ENCODE measurements at places on chromosomes 7 and 10. TPM values are rescaled to one million over a fixed set of nuclear protein-coding genes. Genes with fewer than 3 reads are reported as not detected.

DNA sequence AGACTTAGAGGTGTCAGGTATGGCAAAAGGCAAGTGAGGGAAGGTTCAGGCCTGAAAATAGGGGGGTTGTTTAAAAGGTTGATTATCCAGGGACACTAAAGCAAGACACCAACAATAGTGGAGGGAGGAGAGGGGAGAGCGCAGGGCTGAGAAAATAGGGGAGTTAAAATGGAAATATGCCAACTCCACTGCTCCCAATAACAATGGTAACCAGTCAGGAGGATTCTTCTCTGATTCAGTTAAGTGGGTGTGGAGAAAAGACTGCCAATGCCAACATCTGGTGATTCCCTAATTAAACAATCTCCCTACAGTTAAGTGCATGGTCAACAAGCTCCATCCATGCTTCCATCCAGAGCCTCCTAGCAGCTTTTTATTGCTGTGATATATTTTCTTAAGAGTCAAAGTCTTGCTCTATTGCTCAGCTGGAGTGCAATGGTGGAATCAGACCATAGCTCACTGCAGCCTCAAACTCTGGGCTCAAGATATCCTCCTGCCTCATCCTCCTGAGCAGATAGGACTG, 183.3 kb downstream of the JAZF1 start:
- DNase-seq: no peak

DNA sequence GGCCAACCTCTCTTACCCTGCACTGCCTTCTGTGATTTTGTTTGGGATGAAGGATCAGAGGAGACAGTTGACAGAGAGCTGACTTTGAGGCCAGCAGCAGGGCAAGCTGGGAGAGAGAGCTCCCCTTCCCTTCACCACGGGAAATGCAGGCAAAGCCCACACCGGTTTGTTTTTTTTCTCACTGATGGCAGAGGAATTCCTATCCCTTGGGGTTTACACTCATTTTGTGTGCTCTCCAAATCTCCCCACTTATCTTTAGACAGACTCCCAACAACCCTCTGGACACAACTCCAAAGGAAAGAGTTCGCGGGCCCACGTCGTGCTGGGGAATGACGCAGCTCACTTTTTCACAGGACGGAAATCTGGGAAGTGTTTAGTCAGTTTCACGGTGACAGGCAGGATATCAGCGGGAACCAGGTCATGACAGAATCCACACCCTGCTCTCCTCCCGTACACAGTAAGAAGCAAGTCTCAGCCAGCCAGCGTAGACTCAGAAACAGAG, 68.3 kb upstream of the FAM171A1 start:
- DNase-seq: no peak

DNA sequence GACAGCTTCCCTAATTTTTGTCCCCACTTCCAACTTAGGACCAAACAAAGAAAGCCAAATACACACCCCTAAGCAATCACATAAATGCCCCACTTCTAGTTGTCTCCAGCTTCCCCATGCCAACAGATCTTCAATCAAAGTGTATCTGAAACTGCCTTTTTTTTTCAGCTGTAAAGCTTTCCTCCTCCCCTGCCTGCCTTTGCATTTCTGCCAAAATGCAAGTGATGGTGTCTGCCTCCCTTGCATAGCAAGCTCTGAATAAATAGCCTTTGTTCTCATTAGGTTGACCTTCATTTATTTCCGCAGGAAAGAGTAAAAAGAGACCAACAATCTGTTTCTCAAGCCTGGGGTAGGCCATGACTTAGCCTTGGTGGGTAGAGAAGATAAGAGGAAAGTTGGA, 459.4 kb downstream of the GPAM start:
- DNase-seq: no peak

- DNase-seq: no peak
These were observed 328.9 kb downstream of the PRPF18 start for GRCh38 chr10:13915710-13916109.

DNA sequence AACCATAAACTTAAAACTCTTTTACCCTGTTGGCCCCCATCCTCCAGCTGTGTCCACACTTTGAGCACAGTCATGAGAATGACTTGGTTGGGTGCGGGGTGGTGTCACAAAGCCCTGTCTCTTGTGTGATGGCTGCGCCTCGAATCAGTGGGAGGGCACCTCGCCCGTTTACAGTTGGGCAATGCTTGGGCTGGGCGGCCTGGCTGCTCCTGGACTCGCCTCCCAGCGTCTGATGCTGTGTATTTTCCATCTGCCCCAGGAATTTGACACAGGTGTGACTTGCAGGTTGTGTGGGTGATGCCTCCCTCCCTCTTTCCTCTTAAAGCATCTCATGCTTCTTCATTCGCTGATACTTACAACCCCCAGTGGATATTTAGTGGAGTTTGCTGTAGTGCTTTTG, 33.7 kb downstream of the CHST12 start:
- DNase-seq: no peak

- no peak for DNase-seq
These were observed 21.4 kb upstream of the GSDME start for GRCh38 chr7:24778543-24779282.

DNA sequence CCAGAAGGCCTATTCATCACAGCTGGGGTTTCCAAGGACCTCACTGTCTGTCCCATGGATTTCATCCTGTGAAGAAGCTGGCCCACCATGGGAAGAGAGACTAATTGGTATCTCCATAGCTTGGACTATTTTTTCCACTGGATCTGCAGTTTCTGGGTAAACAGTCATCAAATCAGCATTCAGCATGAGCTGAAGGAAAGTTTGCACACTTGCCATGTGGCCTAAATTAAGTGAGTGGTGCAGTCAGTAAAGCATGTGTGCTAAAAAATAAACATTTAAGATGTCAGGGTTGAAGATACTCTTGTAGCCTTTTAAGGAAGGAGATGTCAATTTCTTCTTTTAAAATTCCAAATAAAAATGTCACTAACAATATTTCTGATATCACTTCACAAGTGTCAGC, 381.1 kb upstream of the ZMIZ1 start:
- no peak for DNase-seq

DNA sequence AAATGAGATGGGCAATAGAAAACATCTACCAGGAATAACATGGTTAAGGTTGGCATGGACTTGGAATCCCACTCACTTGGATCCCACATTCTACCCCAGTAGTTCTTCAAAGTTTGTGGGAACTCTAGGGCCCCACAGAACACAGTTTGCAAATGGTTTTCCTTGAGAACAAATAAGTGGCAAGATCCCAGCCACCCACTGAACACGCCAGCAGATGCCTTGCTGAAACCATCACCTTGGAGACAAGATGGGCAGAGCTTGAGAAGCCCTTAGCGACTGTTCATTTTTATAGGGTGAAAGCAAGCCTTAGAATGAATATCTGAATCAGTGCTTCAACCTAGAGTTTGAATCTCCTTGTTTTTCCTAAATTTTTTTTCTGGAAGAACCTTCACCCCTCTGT, 349.1 kb downstream of the RPS24 start:
- DNase-seq: no peak

GRCh38 chr10:100567249-100567648, 31.5 kb downstream of the HIF1AN start:
- no peak for DNase-seq

- DNase-seq: no peak
These were observed 13.1 kb upstream of the SP8 start for GRCh38 chr7:20799566-20800366.

DNA sequence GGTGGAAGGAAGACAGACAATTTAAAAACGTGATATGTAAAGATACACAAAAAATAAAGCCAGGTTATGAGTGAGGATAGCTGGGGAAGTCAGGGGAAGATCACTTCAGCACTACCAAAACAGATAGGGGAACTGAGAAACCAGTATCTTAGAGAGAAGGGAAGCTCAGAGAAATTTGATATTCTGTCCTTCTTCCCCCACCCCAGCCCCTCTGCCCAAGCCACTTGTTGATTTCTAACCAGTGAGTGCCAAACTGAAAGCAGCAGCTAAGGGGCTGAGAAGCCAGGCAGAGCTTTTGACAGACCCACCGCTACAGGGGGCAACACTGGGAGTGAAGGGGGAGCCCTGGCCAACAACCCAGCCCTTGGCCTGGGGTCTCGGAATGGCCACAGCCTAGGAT, 9.1 kb upstream of the SLC29A3 start:
- no peak for DNase-seq

The DPYSL4 gene
- 1.8 TPM for total RNA-seq

The NAPEPLD gene
- total RNA-seq: 0.81 TPM

The ANKRD30A gene
- total RNA-seq: not detected

The SFTPA2 gene
- total RNA-seq: not detected

The GIMAP1 gene
- 6.2 TPM for total RNA-seq

The TMEM213 gene
- total RNA-seq: not detected

The VSTM4 gene
- total RNA-seq: not detected

Data from CD8-positive, alpha-beta T cell (primary cell).